ENCODE measurements at places on chromosomes 13 and 19.
A peak's percentile ranks its signal among the peaks of the same experiment; 100 is the strongest.

GRCh38 chr13:25727250-25727649 lies 324.6 kb downstream of the SHISA2 start:
- DNase-seq = no peak

GRCh38 chr19:2627319-2627829 lies 75.1 kb downstream of the GNG7 start:
- DNase-seq = no peak

DNA sequence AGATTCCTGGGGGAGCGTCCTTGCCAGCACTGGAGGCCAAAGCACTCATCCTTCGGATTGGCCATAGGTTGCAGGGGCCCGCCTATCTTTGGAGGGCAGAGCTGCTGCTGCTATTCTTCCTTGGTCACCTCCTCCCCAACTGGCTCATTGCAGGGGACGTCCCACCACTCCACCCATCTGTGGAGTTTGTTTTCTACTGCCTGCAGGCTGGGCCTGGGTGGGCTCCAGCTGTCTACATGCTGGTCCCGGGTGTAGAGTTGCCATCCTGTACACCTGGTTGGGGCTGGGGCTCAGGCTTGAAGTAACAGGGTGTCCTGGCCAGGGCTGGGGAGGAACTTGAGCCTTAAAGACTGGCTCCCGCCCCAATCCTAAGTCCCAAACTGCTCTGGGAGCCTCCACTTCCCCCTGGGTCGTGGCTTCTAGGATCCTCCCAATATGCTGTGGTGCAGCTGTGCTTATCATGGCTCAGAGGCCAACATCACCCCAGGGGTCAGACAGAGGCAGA lies 2.1 kb downstream of the RNF225 start:
- no peak for DNase-seq

- DNase-seq = no peak
Measured at GRCh38 chr19:56084835-56085536, 36.1 kb downstream of the ZNF787 start.

DNA sequence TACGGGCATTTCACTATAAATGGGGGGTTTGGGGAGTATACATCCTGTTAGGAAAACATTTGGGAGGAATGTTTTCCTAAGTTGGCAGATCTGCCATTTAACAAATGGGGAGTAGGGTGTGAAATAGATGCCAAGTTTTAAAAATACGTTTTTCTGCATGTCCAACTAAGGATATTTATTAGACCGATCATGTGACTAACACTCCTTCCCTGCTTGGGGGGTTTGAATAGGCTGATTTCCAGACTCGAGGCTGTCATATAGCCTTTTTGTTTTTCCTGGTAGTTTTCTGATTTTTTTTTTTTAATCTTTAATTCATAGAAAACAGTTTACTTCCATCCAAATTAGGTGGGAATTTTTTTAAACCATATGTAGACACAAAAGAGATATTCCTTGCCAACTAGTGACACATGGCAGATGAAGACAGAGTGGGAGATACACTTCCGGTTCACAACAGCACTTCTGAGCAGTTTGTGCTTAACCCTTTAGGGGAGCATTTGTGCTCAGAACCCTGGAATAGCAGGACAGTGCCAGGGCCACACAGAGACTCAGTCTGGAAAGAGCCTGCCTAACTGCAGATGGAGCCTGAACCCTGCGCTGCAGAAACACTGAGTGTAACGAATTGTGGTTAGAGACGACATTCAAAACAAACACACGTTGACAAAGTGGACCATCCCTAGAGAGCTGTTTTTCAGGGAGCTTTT lies 5.6 kb upstream of the GATAD2A start:
- peak; percentile 46 for DNase-seq

DNA sequence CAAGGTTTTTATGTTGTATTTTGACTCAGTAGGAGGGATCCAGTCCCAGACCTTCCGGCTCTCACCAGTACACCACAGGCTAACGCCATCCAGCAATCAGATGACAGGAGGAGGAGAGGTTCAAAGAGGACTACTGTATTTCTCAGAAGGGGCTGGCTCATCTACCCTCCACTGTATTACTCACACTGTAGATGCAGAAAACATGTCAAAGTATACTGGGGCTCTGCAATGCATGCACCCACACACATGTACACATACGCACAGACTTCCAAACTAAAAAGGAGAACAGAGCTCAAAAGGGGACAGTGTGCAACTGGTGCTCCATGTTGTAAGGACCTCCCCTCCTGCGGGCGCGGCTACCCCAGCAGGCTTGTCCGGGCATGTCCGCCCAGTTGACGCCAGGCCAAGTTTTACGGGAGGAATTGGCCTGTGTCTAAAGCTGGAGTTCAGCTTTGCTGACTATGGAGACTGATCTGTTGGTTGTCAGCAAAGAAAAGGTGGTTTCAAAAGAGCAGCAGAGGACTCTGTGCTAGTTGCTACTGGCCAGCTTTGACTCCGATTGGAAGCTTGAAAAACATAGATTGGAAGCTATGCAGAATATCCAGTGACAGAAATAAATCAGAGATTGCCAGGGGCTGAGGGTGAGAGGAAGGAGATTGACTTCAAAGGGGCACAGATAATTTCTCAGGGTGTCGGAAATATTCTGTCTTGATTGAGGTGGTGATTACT lies 314.2 kb downstream of the DLEU7 start:
- DNase-seq = peak; percentile 88

DNA sequence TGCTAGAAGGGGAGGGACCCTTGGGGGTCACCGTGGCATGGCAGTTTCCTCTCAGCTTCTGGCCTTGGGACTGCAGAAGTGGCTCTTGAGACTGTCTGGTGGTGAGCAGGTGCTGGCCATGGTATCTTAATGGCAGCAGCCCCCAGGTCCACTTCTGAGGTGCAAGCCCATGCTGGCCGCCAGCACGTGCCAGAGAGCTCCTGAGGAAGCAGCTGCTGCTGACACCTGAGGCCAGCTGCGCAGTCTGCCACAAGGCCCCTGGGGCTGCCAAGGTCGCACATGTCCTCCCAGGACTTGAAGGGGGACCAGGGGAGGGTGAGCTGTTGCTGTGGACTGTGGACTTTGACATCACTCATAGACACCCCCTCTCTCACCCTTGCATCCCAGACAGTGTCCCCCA lies 48.0 kb downstream of the NFIX start:
- DNase-seq = no peak
